Stimulated activated CD8-positive, alpha-beta memory T cell treated with anti-CD3 and anti-CD28 coated beads, Interleukin-15, amount 100 ng/mL, for 24 hours (primary cell): ENCODE measurements at places on chromosomes 13 and 19.

GRCh38 chr19:47778954-47779351 lies 450 bp downstream of the SELENOW start:
- DNase-seq = no peak

- DNase-seq = no peak
Observed at GRCh38 chr13:78780708-78781107, 121.8 kb upstream of the OBI1 start.

GRCh38 chr19:44845612-44846454 lies at the start of gene NECTIN2:
NECTIN2 (plus strand) TSS chr19:44846297; CDS start chr19:44846526, 229 bp downstream.
- DNase-seq = peak; percentile 81

GRCh38 chr19:13554506-13555240 lies 48.4 kb upstream of the CACNA1A start:
- no peak for DNase-seq

GRCh38 chr19:33706631-33707030 lies 84.9 kb downstream of the CHST8 start:
- DNase-seq = no peak

DNA sequence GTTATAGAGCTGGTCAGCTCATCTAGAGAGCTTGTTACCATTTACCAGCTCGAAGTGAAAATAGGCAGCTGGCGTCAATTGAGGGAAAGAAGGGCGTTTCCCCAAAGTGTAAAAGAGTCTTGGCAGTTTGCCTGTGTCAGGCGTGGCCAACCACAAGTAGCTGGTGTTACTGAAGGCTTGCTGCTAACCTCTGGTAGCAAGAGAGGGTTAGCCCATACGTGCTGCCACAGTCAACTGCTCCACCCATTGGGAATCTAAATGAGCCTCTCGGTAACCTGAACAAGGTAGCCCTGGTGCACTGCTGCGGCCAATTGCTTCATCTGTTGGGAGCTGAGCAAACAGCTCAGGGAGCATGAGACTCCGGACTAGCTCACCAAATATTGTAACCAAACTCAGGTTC lies 314.9 kb upstream of the SLITRK5 start:
- no peak for DNase-seq

- peak; percentile 39 for DNase-seq
Observed at GRCh38 chr19:7862413-7862951, 11.7 kb downstream of the PRR36 start.

GRCh38 chr13:114151565-114152284 lies 19.3 kb upstream of the RASA3 start:
- no peak for DNase-seq

- no peak for DNase-seq
Observed at GRCh38 chr19:50745221-50745620, 22.1 kb downstream of the CLEC11A start.

DNA sequence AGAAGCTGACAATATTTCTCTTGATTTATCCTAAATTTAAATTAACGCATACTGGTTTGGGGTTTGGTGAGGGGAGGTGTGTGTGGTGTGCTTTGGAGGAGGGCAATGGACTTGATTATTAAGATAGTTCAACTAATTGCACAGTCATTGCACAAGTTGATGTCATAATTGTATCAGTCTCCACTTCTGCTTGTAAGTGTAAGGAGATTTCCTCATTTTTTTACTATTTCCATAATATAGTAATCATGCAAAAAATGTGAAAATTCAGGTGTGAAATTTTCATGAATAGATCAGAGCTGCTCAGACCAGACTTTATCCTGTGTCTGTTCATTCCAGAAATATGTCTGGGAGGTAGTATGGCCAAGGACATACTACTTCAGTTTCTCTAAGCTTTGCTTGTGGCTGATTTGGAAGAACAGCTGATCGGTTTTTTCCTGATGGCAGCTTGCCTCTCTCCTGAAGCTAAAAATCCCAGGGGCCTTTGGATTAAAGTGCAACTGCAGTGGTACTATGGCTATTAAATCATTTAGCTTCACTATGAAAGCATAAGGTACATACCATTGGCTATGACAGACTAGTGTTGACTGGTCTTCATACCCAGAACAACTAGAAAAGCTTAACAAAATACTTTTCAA lies 201.8 kb upstream of the MIR17HG start:
- no peak for DNase-seq

- no peak for DNase-seq
Observed at GRCh38 chr13:71378961-71379905, 487.8 kb downstream of the DACH1 start.

GRCh38 chr13:42170029-42170428 lies 101.9 kb upstream of the AKAP11 start:
- no peak for DNase-seq

- no peak for DNase-seq
Observed at GRCh38 chr19:44785271-44785670, 7.6 kb downstream of the CBLC start.

DNA sequence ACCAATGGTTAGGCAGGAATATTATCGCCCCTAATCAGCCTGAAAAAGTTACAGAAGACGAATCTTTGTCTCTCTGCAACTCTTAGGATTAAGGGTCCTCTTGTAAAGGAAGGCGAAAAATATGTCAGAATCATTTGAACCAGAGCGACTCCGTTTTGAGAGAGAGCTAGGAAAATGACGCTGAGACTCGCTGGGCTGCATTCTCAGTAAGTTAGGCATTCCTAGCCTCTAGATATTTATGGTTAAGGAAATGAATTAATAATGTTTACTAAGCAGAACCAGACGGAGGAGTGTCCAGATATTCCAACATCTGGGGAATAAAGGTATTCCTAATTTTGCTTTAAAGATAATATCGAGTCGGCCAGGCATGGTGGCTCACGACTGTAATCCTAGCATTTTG lies 755 bp upstream of the ZNF726 start:
- DNase-seq = no peak

DNA sequence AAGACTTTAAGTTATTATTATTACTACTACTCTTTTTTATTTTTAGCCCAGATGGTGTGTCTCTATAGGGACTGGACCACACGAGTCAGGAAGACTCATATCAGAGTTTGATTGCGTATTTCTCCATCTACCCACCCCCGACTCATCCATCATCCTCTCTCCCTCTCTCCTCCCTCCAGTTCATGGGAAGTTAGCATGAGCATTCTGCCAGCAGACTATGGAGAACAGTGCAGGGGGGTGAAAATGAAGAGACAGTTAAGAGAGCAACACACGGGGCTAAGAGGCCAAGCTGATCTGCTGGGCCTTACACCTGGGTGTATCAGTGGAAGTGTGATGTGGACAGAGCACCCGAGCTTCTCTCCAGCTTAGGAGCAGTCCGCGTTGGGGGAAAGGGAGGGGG lies 95.0 kb downstream of the UQCRFS1 start:
- DNase-seq = no peak

- DNase-seq = no peak
Observed at GRCh38 chr19:51025809-51026553, 435 bp downstream of the KLK11 start.

- DNase-seq = no peak
Observed at GRCh38 chr13:100100115-100100879, 11.4 kb downstream of the PCCA start.

GRCh38 chr19:52237771-52238400 lies 31.5 kb upstream of the ZNF766 start:
- no peak for DNase-seq

DNA sequence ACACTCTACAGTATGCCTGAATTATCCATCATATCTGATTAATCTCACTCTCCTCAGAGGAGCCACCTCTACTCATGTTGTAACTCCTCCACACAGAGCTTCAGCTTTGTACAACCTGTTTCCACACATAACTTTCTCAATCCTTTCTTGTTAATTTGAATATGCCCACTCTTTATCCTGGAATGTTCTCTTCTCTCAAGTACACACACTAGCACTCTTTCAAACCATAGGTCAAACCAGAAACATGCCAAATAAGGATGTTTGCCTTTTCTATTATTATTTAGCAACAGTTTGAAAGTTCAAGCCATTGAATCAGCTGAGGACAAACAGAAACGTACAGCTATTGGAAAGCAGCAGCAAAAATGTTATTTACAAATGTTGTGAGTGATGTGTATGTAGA lies 110.3 kb downstream of the MIPEP start:
- DNase-seq = no peak

GRCh38 chr19:44903602-44904425 lies 1.8 kb upstream of the APOE start:
- DNase-seq = peak; percentile 79

- DNase-seq = no peak
Observed at GRCh38 chr19:17259118-17259780, 5.3 kb downstream of the USHBP1 start.

GRCh38 chr19:28535352-28535775 lies 677.6 kb downstream of the UQCRFS1 start:
- no peak for DNase-seq

- DNase-seq = no peak
Observed at GRCh38 chr13:113604186-113604585, 19.6 kb downstream of the TFDP1 start.

DNA sequence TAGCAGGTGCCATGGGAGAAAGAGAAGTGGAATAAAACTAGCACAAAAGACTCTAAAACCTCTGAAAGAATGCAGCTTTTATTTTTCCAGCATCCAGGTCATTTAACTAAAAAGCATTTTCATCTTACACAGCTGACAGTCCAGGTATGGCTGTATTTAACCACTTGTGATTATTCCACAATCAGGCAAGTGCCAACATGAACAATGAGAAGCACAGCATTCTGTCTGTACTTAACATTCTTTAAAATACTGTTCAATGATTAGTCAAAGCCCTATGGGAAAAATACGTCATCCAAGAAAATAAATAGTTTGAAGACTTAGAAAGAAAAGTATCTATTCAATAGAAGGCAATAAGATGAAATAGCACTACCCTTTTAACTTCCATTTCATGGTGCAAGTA lies 246.9 kb downstream of the LIG4 start:
- no peak for DNase-seq

- DNase-seq = no peak
Observed at GRCh38 chr19:36097036-36097435, 13.9 kb upstream of the OVOL3 start.

- DNase-seq = peak; percentile 48
Observed at GRCh38 chr19:12092065-12092867, 27.7 kb downstream of the ZNF844 start.

DNA sequence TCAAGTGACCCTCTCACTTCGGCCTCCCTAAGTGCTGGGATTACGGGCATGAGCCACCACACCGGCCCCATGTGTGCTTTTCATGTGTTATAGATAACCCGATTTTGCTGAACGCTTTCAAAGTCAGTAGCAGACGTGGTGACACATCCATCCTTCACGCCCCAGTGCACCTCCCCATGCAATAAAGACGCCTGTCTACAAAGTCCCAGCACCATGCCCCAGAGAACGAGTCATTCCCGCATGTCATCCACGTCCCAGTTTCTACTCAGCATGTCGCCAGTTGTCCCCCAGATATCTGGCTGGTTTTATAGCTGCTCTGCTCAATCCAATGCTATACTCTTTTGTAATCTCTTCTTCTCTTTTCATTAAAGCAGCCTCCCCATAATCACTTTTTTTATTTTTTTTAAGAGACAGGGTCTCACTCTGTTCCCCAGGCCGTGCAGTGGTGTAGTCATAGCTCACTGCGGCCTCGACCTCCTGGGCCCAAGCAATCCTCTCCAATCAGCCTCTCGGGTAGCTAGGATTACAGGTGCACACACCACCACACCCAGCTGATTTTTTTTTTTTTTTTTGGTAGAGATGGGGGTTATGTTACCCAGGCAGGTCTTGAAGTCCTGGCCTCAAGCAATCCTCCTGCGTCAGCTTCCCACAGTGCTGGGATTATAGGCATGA lies 42.5 kb downstream of the DNM2 start:
- no peak for DNase-seq

DNA sequence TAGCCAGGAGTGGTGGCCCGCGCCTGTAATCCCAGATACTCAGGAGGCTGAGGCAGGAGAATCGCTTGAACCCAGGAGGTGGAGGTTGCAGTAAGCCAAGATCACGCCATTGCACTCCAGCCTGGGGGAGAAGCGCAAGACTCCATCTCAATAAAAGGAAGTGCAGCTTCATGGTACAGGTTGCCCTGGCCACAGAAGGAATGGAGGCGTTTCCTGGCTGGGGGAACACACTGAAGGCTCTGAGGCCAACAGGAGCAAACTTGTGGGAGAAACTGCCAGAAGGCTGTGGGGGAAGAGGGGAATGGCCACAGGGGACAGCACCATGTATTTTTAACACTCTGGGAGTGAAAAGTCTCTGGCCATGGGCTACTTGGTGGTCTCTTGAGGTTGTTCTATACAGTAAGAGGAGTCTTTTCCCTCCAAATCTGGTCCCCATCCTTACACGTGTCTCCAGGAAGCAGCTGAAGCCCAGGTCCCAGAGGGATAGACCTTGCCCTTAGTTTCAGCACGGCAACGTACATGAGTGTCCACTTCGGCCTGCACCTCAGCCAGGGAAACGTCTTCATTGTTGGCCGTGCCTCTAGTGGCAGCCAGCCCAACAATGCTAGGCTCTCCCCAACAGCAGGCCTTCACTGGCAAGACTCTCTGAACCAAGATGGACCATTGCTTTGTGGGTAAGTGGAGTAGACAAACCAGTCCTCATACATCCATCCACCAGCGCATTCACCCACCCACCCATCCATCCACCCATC lies 7.4 kb downstream of the MICOS13 start:
- DNase-seq = no peak

DNA sequence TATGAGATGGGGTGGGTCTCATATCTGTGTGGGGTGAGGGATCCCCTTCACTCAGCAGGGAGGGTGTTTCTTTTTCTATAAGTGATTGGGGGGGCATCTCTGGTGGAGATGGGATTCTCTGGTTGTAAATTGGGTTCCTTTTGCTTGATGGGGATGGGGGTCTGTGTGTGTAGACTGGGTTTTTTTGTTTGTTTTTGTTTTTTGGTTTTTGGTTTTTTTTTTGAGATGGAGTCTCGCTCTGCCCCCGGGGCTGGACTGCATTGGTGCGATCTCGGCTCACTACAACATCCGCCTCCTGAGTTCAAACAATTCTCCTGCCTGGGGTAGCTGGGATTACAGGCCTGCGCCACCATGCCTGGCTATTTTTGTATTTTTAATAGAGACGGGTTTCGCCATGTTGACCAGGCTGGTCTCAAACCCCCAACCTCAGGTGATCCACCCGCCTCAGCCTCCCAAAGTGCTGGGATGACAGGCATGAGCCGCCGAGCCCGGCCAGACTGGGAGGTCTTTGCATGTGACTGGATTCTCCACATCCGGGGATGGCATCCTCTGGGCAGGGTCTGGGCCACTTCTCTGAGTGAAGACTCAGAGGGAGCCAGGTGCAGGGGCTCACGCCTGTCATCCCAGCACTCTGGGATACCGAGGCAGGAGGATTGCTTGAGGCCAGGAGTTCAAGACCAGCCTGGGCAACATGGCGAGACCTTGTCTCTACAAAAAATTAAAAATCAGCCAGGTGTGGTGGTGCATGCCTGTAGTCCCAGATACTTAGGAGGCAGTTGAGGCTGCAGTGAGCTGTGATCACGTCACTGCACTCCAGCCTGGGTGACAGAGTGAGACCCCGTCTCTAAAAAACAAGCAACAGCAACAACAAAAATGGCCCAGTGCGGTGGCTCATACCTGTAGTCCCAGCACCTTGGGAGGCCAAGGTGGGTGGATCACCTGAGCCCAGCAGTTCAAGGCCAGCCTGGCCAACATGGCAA lies 799 bp downstream of the MYBPC2 start:
- no peak for DNase-seq

GRCh38 chr13:50713523-50714248 lies 129.8 kb downstream of the DLEU7 start:
- DNase-seq = no peak

GRCh38 chr13:110129076-110129475 lies 177.9 kb downstream of the COL4A1 start:
- no peak for DNase-seq

- DNase-seq = no peak
Observed at GRCh38 chr19:2615782-2616181, 86.7 kb downstream of the GNG7 start.

- no peak for DNase-seq
Observed at GRCh38 chr13:50762969-50763567, 80.4 kb downstream of the DLEU7 start.
